CD8-positive, alpha-beta T cell (primary cell): ENCODE measurements at places on chromosomes 3 and 15.

- DNase-seq = no peak
Measured at GRCh38 chr3:150128126-150128525, 157.4 kb upstream of the PFN2 start.

- DNase-seq = peak; percentile 20
Measured at GRCh38 chr15:62119227-62119864, 45.7 kb downstream of the C2CD4B start.

- no peak for DNase-seq
Measured at GRCh38 chr15:49521802-49522201, 98.8 kb downstream of the FGF7 start.

- no peak for DNase-seq
Measured at GRCh38 chr3:136311261-136311660, 61.1 kb downstream of the PCCB start.

- DNase-seq = no peak
Measured at GRCh38 chr3:59953104-59953503, 903.3 kb upstream of the CFAP20DC start.

GRCh38 chr3:42012383-42012934 is 50.6 kb upstream of the ULK4 start:
- DNase-seq = peak; percentile 24

DNA sequence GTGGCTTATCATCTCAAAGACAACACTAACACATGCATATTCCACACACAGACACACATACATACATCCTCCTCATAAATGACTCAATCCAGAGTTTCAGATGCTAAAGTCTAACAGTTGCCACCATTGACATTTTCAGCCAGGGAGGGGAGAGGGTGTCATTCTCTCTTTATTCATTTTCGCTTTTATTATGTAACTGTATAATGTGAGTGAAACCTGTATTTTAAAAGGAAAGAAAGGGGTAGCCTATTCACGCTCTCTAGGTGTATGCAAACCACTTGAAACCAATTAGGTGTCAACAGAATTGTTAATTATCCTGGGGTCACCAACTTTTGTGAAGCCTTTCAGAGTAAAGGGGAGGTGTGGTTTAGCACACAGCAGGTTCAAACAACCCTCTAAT is 1282.9 kb downstream of the ROBO2 start:
- DNase-seq = no peak

GRCh38 chr15:40930430-40931299 is 1.5 kb downstream of the DLL4 start:
- DNase-seq = peak; percentile 26

DNA sequence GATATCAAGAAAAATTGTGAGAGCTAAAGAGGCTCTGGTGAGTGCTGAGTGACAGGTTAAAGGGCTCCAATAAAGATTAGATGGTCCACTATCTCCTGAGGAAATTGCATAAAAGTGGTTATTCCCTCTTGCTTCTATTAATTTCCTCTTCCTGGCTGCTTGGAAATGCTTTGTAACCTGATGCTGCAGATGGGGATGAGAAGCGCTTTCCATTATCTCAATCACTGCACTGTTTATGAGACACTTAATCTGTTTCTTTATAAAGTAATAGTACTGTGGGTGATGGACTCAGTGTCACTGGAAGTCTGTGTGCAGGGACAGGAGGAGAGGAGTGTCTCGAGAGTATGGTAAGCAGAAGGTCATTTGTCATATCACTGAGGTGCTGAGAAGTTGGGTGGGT is 305.3 kb downstream of the EPHB1 start:
- no peak for DNase-seq

DNA sequence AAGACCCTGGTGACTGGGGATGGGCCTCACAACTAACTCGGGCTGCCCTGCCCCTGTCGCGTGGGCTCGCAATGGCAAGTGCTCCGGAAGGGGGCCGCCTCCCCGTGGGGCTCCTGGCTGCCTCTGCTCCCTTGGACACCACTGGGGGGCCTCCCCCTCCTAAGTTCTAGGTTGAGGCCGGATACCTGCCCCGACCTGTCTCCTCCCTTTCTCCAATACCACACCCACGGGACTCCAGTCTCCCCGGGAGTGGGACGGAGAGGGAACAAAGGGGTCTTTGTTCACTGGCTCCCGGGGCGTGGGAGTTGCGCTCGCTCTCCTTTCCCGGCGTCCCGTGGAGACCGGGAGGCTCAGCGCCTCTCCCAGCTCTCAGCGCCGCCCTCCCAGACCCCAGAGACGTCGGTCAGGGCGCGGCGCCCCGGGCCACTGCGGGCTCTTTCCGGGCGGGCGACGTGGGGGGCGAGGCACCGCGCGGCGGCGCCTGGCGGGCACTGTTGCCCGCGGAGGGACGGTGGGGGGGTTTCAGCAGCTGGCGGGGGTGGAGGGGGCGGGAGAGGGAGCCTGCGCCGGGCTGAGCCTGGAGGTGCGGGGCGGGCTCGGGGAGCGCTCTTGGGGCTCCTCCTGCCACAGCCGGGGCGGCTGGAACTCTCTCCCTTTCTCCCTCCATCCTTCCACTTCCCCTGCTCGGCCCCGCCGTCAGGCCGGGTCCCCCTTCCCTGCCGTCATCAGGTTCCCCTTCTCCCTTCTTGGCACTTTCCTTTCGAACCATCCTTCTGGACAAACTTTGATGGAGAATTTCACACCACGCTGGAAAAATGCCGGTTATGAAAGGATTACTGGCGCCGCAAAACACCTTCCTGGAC is at the start of gene KCNH8:
Gene KCNH8, plus strand, starts transcription at position 606 of the 863 bp plus-strand sequence. Its CDS starts 210 bp downstream, at position 816.
- no peak for DNase-seq

GRCh38 chr3:118587847-118588246 is 446.8 kb downstream of the IGSF11 start:
- no peak for DNase-seq

DNA sequence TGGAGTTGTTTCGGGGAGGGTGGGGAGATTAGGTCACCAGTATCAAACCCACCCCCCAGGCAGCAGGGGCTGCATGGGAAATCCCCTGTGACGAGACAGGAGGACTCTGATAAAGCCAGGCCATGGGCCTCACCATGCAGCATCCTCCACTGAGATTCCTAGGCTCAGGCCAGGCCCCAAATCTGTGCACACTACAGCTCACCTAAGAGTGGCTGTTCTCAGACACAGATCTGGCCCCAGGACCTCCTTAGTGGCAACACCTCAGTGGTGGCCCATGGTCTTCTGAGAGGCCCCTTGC is 29.0 kb downstream of the PXYLP1 start:
- no peak for DNase-seq

GRCh38 chr15:69319384-69320375 is 21.0 kb downstream of the PAQR5 start:
- DNase-seq = no peak

DNA sequence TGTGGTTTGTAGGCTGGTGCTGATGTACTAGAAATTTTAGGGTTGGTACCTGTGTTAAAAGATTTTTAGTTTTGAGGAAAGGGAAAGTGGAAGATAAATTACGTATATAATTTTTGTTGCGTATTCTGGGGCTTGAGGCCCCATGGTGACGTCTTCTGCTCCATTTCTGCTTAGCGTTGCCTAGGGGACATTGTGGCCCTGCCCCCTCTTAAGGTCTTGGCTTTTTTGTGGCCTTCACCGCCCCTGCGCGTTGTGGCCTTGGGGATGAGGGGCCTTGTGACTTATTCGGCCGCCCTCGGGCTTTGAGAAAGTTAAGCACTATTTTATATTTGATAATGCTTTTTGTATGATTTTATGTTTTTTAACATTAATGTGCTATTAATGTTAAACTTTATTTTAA is 182.0 kb downstream of the KLF13 start:
- no peak for DNase-seq

DNA sequence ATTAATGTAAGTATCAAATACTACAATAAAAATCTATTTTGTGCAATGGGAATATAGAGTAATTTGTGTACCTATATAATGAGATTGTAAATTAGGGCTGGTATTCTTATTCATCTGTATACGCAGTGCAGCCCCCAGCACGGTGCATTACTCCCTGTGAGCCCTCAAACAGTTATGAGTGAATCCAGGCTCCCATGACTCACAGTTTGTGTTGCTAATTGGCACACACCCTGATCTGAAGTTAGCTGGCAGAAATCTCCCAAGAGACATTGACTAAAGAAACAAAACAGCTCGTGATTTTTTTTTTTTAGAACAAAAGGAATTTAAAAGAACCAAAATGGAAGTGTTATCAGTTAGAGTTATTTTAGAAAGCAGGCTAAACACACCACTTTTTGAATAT is 15.7 kb downstream of the GK5 start:
- no peak for DNase-seq

DNA sequence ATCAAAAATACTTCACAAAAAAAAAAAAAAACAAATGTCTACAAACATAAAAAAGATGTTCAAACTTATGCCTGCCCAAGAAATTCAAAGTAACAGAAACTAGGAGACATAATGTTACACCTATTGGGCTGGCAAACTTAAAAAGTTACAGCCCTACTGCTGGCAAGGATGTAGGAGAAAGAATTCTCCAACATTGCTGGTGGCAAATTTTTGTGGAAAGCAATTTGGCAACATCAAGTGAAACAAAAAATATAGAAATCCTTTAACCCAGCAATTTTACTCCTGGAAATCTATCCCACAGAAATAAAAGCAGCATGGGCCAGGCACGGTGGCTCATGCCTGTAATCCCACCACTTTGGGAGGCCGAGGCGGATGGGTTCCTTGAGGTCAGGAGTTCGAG is 73.2 kb downstream of the STAG1 start:
- DNase-seq = no peak

- DNase-seq = peak; percentile 12
Measured at GRCh38 chr15:90481023-90481422, 48.7 kb upstream of the CRTC3 start.

DNA sequence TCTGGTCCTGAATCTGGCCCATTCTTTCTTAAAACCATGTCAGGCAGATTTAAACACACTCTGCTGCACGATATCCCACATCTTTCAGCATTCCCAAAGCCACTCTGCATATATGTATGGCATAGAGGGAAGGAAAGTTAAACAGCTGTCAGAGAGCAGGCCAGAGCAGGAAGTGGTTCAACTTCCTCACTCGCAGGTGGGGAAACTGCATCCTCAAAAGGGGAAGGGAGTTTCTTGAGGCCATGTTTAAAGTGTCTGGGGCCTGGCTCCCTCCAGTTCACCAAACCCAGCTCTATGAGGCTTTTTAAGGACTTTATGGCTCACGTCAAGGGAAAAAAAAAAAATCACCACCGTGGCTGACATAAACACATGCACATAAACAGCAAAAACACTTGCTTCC is 123.1 kb downstream of the OPA1 start:
- no peak for DNase-seq

DNA sequence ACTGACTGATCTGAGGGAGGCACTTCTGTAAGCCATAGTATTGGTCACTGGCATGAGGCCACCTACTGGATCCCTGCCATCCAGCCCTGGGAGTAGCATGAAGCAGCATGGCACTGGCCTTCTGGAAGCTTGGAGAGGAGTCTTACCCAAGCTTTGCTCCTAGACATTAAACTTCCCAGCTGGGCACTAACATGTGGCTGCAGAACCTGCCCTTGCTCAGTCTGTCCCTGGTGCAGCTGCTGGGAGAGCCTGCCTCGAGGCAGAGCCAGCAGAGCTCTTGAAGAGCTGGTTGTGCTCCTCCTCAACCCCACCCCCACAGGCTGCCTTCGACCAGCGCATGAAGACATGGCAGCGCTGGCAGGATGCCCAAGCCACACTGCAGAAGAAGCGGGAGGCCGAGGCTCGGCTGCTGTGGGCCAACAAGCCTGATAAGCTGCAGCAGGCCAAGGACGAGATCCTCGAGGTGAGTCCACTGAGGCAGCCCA is 17.1 kb upstream of the SNX22 start:
- no peak for DNase-seq

GRCh38 chr3:149579838-149580542 is 77.8 kb downstream of the WWTR1 start:
- DNase-seq = no peak

DNA sequence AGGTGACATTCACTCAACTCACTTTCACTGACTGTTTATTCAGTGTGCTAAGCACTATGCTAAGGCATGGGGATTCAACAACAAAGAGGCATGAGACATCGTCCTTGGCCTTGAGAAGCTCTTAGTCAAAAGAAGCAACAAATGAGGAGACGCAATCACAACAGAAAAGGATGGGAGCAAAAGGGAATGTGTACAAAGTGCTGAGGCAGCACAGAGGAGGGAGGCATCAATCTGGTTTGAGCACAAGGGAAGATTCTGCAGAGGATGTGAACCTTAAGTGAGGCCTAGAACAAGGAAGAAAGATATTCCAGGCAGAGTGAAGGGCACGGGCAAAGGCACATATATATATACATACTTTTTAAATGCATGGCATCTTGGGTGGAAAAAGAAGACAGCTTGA is 151.3 kb downstream of the ERC2 start:
- no peak for DNase-seq

DNA sequence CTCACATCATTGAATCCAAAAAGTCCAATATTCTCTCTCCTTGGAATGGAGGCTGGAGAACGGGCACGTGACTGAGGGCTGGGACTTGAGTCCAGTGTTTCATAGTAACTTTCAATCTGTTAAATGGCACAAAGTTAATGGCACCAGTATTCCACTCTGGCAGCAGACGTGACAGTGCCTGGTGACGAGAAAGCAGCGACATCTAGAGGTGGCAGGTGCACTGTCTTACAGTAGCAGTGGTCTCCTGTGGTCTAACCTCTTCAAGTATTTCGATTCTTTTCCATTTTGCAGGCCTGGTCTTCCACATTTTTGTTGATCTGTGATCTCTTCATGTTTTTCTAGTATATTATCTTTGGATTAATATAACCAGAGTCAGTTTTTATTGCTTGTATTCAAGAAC is 107.1 kb downstream of the OXSM start:
- peak; percentile 3 for DNase-seq

GRCh38 chr3:37712918-37713817 is 148.5 kb upstream of the CTDSPL start:
- DNase-seq = no peak

DNA sequence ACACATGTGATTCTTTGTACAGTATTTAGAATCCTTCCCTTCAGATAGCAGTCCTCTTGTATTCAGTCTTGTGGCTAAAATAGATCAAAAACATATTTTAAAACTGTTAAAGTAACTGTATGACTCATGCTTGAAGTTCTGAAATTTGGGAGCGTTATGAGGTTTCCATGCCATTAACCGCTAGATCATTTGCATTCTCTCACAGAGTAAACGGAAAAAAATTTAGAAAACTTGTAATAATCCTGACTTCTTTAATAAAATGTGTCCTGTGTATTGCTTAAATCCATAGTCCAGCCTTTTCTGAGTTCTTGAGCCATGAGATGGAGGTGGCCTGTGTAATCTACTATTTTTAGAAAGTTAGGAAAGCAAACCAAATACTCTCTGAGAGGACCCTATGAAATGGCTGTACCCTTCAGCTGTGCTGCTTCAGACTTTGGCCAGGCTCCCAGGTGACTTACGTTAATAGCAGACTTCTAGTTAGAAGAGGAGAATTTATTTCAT is 33.8 kb downstream of the MBNL1 start:
- no peak for DNase-seq

GRCh38 chr15:63473007-63473748 is 31.2 kb upstream of the USP3 start:
- DNase-seq = peak; percentile 54

DNA sequence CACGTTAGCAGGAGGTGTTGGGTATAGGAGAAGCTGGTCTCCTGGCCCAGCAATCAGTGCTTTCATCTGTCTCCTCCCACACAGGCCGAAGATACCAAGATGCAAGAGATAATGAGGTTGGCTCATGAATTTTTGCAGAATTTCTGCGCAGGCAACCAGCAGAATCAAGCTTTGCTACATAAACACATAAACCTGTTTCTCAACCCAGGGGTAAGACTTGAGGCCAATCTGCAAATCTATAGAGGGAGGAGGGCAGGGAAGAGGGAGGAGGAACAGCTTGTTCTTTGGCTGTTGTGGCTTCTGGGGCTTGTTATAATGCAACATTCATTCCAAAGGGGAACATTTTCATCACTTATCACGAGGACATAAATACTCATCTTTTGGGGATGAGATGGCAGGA is 195.3 kb downstream of the ITPR1 start:
- DNase-seq = no peak

GRCh38 chr15:66570842-66571478 is 5.2 kb upstream of the LCTL start:
- DNase-seq = no peak
